ENCODE measurements at places on chromosomes 6 and 20.

- DNase-seq: no peak
Observed at GRCh38 chr20:9926476-9926875, 87.6 kb upstream of the PAK5 start.

DNA sequence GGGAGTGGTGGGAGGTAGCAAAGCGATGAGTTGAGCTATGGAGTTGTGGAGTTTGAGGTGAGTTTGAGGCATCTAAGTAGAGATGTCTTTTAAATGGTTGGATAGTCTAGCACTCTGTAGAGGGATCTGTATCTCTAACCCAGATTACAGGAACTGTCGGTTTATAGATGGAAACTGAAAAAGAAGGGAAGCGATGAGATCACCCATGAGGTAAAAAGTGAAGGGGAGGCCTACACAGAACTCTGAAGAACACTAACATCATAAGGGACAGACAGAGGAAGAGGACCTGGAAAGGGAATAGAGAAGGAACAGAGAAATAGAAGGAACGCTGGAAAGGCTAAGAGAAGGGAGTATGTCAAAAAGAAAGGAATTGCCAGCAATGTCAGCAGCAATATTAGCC lies 2.5 kb downstream of the HINT3 start:
- no peak for DNase-seq

GRCh38 chr20:9739991-9740390 lies 98.9 kb downstream of the PAK5 start:
- DNase-seq: no peak

DNA sequence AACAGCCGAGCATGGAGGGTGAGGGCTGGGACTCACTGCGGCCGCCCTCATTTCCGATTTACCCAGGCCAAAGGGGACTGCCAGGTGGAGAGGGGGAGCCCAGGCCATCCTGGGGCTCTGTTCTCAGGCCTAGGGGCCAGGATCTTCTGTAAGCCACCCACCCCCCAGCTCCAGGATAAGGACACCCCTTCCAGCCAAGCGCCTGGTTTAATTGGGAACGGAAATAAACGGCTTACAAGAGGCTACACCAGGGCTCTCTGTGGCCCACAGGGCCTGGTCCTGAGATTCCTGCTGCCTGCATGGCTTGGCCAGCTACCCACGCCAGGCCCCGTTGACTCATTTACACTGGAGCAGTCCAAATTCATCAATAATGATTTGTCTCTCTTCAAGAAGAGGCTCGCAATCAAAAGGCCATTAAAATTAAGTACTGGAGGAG lies 68.1 kb upstream of the TOP1 start:
- DNase-seq: no peak

DNA sequence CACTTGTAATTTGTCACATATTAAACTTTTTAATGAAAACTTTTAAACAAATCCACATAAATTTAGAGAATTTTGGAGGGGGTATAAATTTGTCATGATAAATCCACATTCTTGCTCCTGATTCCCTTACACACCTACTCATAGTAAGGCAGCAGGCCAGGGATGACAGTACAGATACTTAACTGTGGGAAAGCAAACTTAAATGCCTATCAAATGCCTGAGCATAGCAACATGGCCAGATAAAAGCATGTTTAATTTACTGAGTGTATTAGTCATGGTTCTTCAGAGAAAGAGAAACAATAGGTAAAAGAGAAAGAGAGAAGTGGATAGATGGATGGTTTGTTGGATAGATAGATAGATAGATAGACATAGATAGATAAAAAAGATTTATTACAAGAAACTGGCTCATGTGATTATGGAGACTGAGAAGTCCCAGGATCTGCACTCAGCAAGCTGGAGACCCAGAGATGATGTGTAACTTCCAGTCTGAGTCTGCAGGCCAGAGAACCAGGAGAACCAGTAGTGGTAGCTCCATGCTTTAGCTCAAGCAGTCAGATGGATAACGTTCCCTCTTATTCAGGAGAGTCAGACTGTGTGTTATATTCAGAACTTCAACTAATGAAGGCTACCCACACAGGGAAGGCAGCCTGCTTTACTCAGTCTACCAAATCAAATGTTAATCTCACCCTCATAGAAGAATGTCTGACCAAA lies 15.9 kb upstream of the ADGRF1 start:
- no peak for DNase-seq

DNA sequence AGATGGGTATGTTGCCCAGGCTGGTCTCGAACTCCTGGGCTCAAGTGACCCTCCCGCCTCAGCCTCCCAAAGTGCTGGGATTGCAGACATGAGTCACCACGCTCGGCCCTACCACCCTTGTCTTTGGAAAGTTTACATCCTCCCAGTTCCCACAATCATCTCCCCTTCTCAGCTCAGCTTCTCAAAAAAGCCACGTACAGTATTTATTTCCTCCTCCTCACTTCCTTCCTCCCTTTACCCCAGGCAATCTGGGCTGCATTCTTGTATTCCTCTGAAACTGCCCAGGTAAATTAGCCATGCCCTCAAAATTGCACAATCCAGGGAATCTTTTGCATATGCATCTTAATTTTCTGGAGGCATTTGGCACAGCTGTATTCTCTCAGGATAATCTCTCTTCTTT lies 7.4 kb upstream of the SLC23A2 start:
- no peak for DNase-seq
